EH (cell line): ENCODE measurements at places on chromosomes 4 and X.

DNA sequence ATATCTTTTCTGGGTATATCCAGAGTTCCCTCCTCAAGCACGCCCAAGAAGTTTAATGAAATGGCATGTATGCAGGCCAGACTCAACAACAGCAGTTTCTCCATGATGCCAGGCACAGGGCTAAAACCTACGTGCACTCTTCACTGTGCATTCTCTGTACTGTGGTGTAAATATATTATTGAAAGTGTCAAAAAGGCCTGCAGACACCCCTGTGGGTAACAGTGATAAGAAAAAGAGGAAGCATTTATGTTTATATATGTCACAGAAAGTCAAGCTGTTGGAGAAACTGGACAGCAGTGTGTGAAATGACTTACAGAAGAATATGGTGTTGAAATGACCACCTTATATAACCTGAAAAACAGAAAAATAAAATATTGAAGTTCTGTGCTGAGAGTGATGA, 29.6 kb upstream of the DCAF8L1 start:
- no peak for DNase-seq

DNA sequence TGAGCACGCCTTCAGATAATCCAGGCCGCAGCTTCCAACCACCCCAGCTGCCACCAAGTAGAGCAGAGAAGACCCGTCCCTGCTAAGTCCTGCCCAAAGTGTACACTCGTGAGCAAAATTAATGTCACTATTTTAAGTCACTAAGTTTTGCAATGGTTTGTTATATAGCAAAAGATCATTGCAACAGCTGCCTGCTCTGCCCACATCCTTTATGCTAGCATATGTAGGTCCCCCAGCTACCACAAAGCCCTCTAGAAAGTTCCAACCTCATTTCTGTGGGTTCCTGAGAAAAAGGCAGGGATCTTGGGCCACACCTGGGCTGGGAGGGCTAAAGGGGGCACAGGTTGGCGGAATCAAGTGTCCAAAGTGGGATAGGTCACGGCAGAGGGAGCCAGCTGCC, 346.9 kb downstream of the BCOR start:
- no peak for DNase-seq

DNA sequence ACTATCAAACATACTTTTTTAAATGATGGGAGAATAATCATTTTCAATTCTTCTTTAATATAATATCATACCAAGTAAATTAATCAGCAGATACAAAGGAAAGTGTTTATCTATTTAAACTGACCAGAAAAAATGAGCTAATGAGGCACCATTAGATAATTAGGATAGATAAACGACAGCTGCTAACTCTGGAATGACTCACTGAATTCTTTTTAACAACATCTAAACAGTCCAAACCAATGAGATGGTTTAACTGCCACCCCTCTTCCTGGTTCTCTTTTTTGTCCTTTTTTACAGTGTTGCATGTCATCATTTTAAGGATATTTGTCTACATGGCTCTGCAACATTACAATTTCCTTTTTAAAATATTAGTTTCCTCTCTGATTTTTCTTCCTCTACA, 41.6 kb downstream of the UNC5C start:
- DNase-seq: no peak

DNA sequence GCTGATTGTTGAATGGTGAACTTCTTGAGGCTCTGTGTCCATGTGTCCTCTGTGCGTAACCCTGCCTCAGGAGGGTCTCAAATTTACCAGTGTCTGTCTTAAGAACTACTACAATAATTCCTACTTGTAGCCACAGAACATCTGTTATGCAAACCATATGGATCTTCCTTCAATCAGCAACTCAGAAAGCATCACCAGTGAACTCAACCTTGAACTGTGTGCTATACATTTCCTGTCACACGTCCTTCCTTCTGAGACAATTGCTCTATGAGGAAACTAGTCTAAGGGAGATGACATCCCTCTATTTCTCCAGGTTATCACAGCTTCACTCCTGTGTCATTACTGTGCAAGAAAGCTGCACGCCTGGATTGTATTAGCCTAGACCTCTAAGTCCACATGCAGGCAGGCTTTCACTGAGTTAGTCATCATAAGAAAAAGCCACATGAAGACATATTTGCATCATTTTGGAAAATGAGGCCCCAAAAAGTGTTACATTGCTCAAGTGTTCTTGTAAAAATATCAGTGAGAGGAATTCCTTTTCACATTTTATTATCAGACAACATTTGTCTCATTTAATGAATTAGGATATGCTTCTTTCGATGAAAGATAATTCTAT, 157.8 kb downstream of the AFF2 start:
- DNase-seq: no peak

DNA sequence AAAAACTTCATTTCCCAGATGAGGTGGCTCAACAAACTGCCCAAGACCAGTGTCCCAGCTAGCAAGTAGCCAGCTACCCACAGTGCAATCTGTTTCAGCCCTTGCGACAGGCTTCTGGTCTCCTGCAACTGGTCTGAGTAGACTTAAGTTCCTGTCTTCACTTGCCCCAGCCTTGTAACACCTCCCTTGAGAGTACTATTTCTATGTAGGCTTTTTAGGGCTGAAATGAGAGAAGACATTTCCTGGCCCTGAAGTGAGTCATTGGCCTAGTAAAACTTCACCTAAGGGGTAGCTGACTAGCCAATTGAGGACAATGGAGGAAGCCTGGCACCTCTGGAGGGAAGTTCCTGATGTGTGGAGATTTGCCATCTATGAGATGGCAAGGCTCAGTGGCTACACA, 80.1 kb upstream of the STIM2 start:
- DNase-seq: peak; percentile 61
